ENCODE measurements at places on chromosomes 12 and 14.

DNA sequence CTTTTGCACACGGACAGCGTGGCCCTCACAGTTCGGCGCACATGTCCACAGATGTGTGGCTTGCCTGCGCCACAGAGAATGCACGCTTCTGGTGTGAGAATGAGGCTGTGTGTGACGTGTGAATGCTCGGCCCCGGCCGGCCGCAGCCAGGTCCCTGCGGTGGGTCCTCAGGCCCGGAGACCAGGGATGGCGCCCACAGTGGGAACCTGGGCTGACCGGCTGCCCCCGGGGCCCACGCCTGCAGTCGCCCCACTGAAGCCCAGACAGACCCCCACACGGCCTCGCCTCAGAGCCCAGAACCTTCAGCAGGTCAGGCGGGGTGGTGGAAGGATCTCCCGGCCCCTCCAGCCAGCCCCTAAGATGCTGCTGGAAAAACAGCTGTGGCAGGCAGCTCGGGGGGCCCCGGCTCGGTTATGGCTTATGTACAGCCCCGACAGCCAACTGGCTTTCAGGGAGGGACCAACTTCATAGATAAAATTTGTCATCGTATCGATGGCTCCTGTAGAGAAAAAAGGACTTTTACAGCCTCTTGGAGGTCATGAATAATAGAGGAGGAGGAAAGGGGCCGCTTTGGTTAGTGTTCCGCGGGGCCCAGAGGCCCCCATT is 4.5 kb upstream of the C14orf180 start:
- DNase-seq, result no peak
- H3K36me3 ChIP-seq, result no peaks in the 10 kb centered on the region
- H3K27me3 ChIP-seq, result no peaks in the 10 kb centered on the region

DNA sequence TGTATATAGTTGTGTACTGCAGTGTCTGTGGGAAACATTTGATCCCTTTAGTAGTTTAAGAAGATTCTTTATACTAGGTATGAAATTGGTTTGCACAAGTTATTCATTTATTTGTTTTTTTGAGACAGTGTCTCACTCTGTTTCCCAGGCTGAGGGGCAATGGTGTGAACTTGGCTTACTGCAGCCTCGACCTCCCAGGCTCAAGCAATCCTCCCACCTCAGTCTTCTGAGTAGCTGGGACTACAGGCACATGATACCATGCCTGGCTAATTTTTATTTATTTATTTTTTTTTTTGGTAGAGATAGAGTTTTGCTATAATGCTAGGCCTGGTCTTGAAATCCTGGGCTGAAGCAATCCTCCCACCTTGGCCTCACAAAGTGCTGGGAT is 209.4 kb downstream of the RASSF9 start:
- no peak overlapping the region for H3K27ac ChIP-seq
- H3K4me1 ChIP-seq, result no peaks in the 10 kb centered on the region
- H3K27me3 ChIP-seq, result no peaks in the 10 kb centered on the region

DNA sequence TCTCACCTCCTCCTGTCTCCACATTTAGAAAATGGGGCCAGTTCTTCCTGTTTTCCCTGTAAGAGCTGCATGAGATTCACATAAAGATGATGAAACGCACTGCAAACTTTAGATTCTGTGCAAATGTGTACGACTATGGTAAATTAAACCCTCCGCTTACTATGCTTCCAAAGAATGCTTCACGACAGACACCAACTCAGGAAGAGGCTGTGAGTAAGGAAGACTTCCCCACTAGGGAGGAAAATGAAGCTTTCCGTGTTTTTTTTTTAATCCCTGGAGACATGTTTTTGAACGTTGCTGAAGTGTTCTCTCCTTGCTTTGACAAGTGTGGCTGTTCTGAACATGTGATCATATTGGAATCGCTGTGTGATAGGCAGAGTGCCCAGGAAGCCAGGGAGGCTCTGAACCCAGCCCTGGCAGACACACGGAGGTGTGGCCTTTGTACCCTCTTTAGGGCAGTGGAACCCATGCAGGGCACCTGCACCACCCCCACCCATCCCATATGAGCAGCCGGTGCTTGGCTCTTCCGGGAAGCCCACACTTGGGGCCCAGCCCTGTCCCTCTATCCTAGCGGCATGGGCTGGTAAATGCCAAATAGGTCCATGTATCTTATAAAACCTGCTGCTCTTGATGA is 7.5 kb upstream of the SYNE3 start:
- H3K4me1 ChIP-seq, result peaks cover 18% of the 10 kb centered on the region

DNA sequence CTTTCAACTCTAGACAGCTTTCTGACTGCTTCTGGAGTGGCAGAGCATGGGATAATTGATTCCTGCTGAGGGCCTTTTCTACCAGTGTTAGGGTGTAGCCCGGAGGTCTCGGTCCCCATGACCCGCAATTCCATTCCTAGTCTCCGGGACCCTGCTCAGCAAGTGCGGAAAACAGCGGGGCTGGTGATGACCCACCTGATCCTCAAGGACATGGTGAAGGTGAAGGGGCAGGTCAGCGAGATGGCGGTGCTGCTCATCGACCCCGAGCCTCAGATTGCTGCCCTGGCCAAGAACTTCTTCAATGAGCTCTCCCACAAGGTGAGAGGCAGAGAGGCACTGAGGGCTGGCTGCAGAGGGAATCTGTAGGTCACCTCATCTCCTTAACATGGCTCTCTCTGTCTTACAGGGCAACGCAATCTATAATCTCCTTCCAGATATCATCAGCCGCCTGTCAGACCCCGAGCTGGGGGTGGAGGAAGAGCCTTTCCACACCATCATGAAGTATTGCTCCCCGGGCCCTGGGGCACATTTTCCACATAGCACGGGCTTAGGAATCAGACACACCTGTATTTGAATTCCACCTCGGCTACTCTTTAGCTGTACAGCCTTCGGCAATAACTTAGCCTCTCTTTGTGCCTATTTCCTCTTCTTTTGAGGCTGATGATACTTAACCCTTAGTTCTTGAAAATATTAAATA is 5.6 kb upstream of the GAPDH start:
- no peaks in the 10 kb centered on the region for H3K27me3 ChIP-seq
- H3K4me3 ChIP-seq, result no peak overlapping the region
- peaks cover 19% of the 10 kb centered on the region for H3K4me1 ChIP-seq

DNA sequence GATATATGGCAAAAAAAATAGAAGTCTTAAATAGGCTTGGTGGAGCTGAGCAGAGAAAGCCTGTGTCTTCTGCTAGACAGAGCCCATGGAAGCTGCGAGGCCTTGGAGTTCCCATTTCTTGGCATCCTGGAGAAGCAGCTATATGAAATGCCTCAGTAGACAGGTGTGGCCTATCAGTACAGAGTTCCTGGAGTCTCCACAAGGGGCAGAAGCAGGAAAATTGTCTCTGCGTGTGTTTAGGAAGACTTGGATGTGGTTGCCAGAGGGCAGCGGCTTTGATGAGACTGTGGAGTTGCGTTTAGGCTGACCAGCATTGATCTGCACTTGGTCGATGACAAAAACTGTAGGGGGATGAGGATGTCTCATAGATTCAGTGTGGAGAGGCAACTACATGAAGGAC is 334.5 kb upstream of the SEL1L start:
- no peak overlapping the region for H3K27ac ChIP-seq
- H3K36me3 ChIP-seq, result no peaks in the 10 kb centered on the region
- H3K27me3 ChIP-seq, result no peaks in the 10 kb centered on the region
- H3K4me3 ChIP-seq, result no peak overlapping the region

All from hepatocyte (in vitro differentiated cells).